ENCODE measurements at places on chromosomes 4 and X.

DNA sequence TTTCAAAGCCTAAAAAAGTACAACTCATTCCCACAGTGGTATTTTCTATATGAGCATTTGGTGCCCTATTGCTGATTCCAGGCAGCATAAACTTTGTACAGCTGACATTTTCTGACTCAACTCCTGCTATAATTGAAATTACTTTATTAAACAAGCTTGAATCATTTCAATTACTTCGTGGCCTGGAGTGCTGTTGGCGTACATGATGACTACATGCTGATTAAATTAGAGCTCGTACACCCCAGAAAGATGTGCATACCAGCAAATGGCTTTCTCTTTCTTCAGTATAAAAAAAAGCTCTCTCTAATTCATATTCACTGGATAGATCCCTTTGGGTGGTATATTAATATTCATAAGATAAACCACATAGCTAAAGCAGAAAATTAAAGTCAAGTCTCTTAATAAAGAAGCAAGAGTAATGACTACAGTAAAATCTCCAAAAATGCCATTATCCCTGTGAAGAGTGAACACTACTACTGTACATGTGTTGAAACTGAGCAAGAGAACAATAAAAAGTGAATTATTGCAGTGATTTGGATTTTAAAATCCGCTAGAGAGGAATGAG, 245.0 kb upstream of the IGFBP7 start:
- no peak for DNase-seq

GRCh38 chr4:3444351-3445110, 2.8 kb downstream of the HGFAC start:
- DNase-seq: no peak

DNA sequence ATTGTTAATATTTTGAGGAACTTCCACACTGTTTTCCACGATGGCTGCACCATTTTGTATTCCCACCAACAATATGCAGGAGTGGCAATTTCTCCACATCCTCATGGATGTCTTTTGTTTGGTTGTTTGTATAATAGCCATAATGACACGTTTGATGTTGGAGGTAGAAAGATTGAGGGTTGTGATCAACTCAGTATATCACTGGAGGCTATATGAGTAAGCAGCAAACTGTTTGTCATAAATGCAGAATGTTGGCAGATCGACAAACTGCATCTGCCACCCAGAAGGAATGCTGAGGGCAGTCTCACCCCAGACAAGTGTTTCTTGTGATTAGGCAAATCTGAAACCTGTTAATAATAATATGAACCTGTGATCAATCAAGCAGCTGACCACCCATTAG, 243.9 kb upstream of the WDFY3 start:
- no peak for DNase-seq

- DNase-seq: no peak
These were observed 51.0 kb downstream of the NSG1 start for GRCh38 chr4:4437798-4438470.

DNA sequence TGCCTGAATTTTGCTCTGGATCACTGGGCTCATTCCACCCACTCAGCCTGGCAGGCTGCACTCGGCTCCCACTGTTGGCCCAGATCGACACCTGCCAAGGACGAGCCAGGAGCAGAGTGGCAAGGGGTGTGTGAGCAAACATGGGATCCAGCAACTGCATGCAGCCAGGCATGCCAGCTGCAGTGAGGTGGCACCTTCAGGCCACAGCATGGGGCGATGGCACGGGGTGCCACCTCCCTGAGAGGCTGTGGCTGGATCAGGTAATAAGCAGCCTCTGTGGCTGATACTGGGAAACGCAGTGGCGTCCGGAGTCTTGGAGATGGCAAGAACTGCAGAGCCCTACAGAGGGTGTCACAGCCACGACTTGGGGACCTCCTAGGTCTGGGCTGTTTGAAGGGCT, 244.5 kb upstream of the FSTL5 start:
- DNase-seq: no peak

GRCh38 chrX:13428053-13428786, 108.4 kb upstream of the ATXN3L start:
- DNase-seq: no peak

GRCh38 chrX:20527558-20528011, 260.9 kb upstream of the RPS6KA3 start:
- DNase-seq: no peak

GRCh38 chr4:111838406-111838930, 306.8 kb upstream of the FAM241A start:
- peak; percentile 9 for DNase-seq

DNA sequence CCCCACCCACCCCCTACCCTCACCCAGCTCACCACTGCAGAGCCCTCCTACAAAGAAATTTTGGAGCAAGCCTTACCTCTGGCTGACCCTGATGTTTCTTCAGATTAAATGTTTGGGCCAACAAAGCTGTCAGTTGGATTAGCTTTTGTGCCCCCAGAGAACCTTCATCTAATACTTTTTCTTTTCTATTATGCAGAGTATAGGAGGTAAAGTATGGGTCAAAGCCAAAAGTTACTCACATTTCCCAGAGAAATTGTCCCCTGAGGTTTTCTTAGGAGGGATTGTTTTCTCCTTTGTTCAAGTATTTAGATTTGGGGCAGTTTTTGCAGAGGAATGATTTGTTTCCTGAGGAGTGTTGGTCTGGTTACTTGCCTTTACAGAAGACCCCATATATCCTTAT, 69.5 kb downstream of the AASDH start:
- no peak for DNase-seq

- no peak for DNase-seq
These were observed 8.0 kb upstream of the MSL3 start for GRCh38 chrX:11750046-11750445.

- DNase-seq: no peak
These were observed 4.9 kb downstream of the CPEB2 start for GRCh38 chr4:15007201-15007600.

GRCh38 chr4:183182873-183183725, 84.0 kb downstream of the WWC2 start:
- peak; percentile 21 for DNase-seq

- DNase-seq: no peak
These were observed 108.0 kb upstream of the ZNF518B start for GRCh38 chr4:10565166-10565780.

GRCh38 chr4:7876201-7876875, 63.3 kb downstream of the AFAP1 start:
- peak; percentile 8 for DNase-seq

DNA sequence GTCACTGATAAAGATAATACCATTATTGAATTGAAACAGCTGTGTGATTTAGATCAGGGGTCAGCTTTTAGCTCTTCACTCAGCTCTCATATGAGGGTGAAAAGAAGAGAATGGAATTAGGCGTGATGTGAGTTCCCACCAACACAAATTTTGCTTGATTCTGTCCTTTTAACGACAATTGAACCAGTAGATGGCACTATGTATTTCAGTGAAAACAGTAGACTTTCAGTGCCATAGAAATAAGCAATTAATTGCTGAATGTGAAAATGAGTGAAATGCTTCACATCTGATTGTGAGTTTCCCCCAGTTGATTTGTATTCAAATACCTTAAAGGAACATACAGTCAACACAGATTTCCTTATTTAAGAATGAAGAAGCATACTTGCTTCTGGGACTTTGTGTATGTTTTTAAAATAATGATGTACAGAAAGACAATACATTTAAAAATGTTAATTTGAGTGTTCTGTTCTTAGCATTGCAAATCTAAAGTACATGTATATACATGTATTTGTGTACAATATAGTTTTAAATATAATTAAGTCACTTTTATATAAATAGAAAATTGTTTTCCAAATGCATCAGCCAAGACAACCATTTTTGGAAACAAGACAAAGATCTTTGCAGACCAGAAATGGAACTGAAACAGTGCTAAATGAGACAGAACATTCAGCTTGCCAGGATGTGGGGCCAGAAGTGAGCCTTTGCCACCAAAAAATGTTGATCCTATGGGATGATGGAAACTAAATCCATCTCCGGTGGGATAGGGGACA, 178.8 kb downstream of the SNCA start:
- DNase-seq: peak; percentile 40

DNA sequence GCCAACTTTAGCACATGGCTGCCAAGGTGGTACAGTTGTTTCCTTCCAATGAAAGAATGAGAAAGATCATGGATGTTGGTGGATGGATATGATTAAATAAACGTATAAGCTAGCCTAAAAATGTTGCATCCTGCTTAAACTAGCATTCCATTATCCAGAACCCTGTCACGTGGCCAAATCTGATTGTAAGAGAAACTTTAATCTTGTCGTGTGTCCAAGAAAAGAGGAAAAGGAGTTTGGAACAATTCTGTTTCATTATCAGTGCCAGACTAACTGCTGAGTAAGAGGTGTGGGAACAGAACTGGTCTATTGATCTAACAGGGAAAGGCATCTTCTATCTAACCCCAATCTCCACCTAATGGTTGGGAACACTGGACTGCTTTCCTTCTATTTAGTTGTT, 325.2 kb upstream of the BMP3 start:
- no peak for DNase-seq

DNA sequence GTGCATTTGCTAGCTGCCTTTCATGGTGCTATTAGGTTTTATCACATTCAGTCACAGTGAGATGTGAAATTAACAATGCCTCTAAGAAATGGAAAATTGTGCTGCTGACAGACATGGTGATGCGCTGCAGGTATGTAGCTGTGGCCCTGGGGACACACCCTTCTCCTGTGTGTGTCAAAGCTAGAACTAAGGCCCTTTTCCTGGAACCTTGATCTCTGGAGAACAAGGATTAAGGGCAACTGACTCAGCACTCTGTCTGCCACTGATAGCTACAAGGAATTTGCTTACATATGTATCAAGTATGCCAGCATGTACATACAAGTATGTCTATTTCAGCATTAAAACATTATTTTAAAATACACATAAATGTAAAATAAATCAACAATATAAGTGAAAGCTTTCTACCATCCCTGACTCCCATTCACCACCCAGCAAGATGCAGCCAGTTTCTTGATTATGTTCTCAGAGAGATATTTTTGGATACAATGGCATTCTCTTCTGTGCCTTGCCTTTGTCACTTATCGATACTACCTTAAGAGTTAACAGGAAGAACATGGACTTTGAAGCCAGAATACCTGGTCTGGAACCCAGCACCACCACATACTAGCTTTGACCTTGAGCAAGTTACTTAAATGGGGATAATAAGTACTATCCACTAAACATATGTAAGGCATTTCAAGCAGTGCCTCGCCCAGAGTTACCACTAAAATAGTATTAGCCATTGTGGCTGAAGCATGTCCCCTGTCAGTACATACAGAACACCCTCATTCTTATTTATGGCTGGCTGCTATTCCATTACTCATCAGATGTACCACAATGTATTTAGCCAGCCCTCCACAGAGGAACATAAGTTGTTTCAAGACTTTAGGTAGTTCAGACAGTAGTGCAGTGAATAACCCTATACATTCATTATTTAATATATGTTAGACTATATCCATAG, 68.5 kb downstream of the NPNT start:
- no peak for DNase-seq

DNA sequence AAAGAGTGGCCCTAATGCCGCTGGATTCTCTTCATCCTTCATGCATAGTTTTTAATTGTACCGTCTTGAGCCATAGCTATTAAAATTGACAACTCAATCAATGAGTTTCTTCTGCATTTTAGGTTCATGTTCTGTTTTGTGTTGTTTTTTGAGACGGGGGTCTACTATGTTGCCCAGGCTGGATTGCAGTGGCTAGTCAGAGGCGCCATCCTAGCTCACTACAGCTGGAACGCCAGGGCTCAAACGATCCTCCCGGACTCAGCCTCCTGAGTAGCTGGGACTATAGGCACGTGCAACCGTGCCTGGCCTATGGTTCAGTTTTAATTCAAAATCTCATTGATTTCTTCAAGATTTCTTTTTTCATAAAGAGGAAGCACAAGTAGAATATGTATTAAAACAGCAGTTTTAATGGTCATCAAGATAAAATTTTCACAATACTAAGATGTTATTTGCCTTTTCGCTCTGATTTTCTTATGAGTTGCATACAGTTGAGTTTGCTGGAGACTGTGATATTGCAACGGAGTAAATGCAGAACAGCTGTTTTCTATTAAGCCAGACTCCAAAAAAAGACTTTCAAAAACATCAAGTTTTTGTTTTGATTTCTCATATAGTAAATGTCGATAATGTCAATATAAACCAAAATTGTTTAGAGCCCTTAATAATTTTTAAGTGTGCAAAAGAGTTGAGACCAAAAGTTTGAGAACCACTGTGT, 1.1 kb upstream of the STX18 start:
- no peak for DNase-seq

DNA sequence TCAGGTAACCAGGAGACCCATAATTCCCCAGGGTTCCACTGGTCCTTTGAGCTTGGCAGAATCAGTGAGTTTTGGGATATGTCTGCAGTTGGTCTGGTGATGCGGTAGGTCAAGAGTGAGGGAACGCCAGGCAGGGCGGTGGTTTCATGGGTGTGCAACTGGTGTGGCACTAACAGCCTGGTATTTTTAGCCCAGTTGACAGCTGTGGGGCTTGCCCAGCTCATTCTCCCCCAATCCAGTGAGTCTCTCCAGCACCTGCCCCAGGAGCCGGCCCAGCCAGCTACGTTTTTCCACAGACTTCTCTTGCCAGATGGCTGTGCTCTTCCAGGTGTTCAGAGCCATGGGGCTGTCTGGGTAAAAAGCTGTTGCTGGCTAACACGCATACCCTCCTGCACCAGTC, 1019.9 kb downstream of the CCSER1 start:
- DNase-seq: no peak

DNA sequence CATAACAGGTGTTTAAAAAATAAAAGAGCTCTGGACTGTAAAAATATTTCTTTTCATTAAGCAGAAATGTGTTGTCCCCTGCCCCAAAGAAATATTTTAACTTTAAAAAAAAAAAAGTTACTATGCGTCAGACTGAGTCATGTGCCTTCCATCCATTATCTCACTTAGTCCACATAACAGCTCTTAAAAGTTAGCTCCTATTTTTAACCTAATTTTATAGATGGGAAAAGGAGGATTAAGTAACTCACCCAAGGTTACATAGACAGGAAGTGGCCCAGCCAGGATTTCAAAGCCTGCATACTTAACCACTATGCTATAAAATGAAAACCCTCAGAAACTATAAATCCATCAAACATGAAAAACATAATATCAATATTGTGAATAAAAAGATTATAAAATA, 97.7 kb downstream of the MANBA start:
- no peak for DNase-seq

- DNase-seq: no peak
These were observed 38.8 kb downstream of the BTC start for GRCh38 chr4:74755486-74755885.

GRCh38 chr4:25075129-25075528, 44.4 kb upstream of the LGI2 start:
- no peak for DNase-seq

- DNase-seq: no peak
These were observed 340.2 kb upstream of the DKK2 start for GRCh38 chr4:107376293-107376692.

DNA sequence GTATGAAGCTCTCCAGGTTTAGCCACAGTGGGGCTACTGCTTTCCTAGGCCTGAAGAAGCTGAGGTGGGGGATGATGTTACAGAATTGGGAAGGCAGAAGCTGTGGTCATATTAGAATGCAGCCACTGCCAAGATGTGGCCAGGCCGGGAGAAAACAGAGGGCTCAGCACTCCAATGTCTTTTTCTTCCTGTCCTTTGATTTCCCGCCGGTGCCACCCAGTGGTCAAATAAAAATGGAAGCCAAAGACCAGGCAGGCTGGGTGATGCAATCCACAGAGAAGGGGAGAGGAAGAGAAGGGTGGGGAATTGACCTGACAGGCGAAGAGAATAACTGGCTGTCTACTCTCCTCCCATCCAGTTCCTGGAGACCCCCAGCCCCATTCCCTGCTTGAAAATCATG, 94.9 kb upstream of the SHISA3 start:
- peak; percentile 46 for DNase-seq

GRCh38 chr4:16573739-16574138, 324.7 kb downstream of the LDB2 start:
- DNase-seq: no peak

- DNase-seq: no peak
These were observed 119.2 kb downstream of the RAPGEF2 start for GRCh38 chr4:159222043-159222552.
